Naive thymus-derived CD8-positive, alpha-beta T cell (primary cell): ENCODE measurements at places on chromosomes 12 and 14.

GRCh38 chr12:68102731-68103130, 56.8 kb downstream of the IFNG start:
- DNase-seq: no peak

GRCh38 chr12:12990700-12991468, 9.2 kb downstream of the HEBP1 start:
- no peak for DNase-seq

- no peak for DNase-seq
These were observed 34.9 kb downstream of the RAD9B start for GRCh38 chr12:110536834-110537604.

- no peak for DNase-seq
These were observed 306.3 kb downstream of the APAF1 start for GRCh38 chr12:98951406-98951805.

GRCh38 chr14:90750191-90750590, 66.0 kb downstream of the TTC7B start:
- no peak for DNase-seq
